WERI-Rb-1 (cell line): ENCODE measurements at places on chromosomes 1 and 21.

DNA sequence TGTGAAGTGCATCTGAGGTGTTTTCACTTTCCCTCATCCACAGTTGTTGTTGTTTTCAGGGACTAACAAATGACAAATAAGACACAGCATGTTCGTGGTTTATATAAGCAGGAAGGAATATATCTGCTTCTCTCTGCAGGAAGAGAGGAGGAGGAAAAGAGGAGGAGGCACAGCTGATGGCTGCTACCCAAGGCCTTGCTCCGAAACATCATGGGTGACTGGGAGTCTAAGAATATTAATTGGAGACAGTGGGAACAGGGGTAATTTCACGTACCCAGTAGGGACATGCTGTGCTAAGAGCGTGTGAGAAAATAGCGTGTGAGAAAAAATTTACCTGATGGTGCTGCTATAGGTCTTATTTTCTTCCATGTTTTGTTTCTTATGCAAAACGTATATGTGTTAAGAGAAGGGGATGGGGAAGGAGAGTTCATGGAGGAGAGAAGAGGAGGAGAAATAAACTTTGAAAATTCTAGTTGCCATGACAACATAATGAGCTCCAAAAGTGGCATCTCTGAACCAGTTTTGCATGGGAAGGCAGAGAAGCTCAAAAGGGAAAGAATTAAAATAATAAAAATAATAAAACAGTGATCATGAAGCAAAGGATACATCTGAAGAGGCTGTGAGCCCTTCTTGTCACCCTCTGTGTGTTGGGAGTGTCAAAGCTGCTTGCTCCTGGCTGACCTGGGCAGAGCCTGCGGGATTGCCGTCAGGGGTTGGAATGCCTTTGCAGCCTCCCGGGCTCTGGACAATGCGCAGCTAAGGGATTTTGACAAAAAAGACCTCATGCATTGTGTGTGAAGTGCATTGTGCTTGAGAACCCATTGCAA, 192.0 kb downstream of the CACNA1E start:
- DNase-seq = no peak

GRCh38 chr1:65423884-65424572, 3.6 kb downstream of the LEPR start:
- DNase-seq = no peak

- DNase-seq = no peak
These were observed 92.6 kb downstream of the PCBP3 start for GRCh38 chr21:45736042-45736689.

DNA sequence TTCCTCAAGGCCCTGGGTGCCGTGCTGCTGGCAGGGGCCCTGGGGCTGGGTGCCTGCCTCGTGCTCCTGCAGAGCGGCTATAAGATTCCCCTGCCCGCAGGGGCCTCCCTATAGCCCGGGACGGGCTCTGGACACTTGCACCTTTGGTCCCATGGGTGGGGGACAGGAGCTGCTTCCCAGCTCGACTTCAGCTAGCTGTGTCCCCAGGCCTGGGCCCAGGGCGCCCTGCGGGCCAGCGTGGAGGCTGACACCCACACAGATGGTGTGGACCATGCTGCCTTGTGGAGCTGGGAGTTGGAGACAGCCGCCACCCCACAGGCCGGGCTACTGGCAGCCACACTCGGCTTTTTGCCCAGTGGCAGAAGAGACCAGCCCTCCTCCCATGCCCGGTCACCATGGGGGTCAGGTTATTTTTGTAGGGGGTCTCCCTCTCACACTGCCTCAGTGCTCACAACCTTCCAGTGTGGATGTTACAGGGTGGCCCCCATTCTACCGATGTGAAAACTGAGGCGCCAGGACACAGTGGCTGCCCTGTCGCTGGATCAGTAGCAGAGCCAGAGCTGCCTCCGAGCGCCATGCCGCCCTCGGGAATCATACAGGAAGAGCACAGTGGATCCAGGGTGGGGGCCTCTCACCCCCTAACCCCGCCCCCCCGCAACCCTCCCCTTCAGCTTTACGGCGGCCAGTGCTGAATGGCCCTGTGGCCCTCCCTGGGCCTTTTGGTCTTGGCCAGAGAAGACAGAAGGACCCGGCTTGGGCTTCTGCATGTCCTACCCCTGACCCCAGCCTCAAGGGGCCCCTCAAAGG, 57.8 kb downstream of the DISP3 start:
- no peak for DNase-seq

- no peak for DNase-seq
These were observed 83.8 kb downstream of the EVI5 start for GRCh38 chr1:92701147-92701546.

DNA sequence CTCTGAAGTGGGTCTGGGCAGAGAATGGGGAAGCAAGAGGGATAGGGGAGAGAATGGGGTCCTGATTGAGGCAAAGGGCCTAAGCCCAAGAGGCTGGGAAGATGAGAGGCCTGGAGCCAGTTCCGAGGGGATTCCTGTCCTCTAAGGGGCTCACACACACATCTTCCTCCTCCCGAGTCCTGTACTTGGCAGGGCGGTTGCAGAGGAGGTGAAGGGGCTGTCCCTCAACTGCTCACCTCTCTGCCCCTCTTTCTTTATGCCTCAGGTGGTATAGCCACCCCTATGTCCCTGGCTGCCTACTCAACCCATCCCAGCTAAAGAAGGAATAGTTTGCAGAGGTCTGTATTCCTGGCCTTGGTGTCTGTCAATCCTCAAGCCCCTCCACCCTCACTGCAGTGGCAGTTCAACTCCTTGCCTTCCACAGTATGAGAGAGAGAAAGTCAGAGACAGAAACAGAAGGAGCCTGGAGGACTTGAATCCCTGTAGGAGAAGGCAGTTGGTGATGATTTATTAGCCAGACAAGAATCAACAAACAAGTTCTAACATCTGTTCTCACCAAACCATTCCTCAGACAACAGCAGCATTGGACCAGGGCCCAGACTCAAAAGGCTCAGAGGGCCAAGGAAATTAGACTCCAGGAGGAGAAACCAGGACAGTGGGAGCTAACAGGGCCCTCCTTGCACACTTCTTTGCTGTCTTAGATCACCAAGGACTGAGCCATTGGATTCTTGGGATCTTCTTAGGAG, 10.7 kb downstream of the SH2D2A start:
- DNase-seq = no peak

GRCh38 chr1:41424581-41425118, 59.8 kb downstream of the EDN2 start:
- DNase-seq = no peak

GRCh38 chr1:211613108-211613947, 34.4 kb upstream of the SLC30A1 start:
- no peak for DNase-seq

- DNase-seq = no peak
These were observed 214.2 kb upstream of the FOXD3 start for GRCh38 chr1:63108206-63108605.

DNA sequence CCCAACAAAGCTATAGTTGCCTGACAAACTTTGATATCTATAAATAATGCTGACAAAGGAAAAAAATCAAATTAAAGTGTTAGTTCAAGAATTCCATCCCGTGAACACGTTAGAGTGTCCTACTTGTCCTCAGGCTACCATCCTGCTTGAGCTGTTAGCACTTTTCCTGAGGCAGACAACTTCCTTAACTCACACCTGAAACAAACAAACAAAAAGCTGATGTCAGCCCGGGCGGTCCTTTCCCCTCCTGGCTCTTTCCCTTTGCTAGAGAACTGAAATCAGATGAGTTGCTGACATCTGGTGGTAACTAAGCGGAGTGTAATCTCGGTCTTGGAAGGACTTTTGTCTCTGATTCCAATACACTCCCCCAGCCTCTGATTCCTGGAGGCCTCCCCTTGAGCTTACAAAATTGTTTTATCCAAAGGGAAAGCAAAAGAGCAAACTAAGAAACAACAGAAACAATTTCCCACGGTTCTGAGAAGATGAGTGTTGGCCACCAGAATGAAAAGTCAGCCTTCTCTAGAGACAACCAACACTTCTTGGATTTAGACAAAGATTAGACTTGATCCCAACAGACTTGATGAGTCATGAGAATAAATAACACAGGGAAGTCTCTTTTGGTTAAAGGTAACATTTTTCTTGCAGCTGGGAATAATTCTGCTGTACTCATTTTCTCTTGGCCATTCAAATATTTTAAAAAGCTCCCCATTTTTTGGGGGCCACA, 135.4 kb downstream of the PROX1 start:
- peak; percentile 57 for DNase-seq

DNA sequence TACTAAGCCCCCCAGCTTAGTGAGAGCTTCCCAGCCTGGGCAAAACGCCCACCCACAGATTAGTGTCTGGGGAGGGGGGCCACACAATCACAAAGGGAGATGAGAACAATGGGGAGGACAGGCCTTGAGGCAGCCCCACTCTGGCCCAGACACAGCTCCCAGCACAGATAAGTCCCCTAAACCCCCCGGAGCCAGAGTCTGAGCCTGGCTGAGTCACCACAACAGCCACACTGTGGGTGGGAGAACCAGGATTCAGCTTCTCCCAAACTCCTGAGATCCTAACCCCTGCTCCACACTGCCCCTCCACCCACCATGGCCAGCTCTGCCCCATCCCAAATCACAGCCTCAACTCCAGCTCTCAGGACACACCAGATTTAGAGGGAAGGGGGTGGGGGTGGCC, 4.2 kb downstream of the NECTIN4 start:
- peak; percentile 78 for DNase-seq

DNA sequence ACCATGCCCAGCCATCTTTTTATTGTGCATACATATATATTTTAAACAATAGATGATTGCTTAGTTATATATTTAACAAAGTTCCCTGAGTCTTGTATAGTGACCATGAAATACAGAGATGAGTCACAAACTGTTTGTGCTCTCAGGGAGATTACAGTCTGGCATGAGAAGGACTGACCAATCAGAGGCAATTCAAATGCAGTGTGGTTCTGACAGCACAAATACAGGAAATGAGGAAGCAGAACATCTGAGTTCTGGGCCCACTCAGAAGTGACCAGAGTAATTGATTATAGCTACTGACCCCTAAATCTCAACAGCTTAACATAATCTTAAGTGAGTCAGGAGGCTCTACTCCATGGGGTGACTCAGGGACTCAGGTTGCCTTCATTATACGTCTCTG, 534.5 kb downstream of the OMA1 start:
- DNase-seq = peak; percentile 26

- no peak for DNase-seq
These were observed 197.9 kb upstream of the SGIP1 start for GRCh38 chr1:66335859-66336640.

DNA sequence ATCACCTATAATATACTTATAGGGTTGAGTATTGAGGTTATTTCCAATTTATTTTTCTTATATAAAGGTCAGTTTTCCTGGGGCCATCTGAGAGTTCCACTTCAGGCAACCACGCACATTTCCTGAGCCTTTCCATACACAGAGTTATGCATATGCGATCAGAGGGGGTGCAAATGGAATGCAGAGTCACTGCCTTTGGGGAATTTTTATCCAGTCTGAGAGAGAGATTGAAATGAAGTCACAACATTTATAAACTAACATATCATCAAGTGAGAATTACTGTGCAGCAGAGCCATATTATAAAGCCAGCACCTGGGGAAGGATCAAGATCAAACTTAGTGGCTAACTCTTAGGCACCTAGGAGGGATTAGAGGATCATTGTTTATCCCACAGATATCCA, 299.9 kb upstream of the PLXNA2 start:
- no peak for DNase-seq

DNA sequence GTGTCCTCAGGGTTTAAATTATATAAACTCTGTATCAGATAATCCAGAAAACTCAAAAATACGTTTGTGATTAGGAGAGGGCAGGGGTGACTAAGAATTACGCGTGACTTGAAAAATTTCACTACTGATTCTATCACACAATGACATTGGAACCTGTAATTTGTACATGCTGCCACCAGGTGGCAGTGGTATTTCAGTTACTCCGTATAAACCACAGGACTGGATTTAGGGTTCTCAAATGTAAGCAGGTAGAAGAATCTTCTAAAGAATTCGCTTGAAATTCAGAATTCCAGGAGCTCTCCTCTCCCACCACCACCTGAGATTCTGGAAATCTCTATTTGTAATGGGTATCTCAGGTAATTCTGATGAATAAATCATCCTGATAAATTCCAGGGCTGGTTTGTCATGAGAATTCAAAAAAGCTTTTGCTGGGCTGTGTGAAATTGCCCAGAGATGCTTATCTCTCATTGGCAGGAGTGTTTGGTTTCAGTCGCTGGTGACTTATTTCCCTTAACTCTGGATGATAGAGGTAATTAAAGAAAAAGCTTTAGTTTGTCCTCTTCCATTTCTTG, 1.7 kb upstream of the KRTAP7-1 start:
- DNase-seq = peak; percentile 30

- no peak for DNase-seq
These were observed 26.8 kb downstream of the LAMC2 start for GRCh38 chr1:183212870-183213269.

- no peak for DNase-seq
These were observed 3.0 kb upstream of the AIM2 start for GRCh38 chr1:159079525-159079924.

DNA sequence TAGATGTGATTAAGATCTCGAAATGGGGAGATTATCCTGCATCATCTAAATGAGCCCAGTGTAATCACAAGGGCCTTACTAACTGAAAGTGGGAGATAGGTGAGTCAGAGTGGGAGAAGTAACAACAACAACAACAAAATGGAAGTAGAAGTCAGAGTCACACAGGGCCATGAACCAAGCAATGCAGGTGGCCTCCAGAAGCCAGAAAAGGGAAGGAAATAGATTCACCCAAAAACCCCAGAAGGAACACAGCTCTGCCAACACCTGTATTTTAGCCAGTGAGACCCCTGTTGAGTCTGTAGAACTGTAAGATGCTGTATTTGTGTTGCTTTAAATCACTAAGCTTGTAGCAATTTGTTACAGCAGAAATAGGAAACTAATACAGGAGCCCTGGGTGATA, 4.1 kb downstream of the TAGLN2 start:
- DNase-seq = no peak

DNA sequence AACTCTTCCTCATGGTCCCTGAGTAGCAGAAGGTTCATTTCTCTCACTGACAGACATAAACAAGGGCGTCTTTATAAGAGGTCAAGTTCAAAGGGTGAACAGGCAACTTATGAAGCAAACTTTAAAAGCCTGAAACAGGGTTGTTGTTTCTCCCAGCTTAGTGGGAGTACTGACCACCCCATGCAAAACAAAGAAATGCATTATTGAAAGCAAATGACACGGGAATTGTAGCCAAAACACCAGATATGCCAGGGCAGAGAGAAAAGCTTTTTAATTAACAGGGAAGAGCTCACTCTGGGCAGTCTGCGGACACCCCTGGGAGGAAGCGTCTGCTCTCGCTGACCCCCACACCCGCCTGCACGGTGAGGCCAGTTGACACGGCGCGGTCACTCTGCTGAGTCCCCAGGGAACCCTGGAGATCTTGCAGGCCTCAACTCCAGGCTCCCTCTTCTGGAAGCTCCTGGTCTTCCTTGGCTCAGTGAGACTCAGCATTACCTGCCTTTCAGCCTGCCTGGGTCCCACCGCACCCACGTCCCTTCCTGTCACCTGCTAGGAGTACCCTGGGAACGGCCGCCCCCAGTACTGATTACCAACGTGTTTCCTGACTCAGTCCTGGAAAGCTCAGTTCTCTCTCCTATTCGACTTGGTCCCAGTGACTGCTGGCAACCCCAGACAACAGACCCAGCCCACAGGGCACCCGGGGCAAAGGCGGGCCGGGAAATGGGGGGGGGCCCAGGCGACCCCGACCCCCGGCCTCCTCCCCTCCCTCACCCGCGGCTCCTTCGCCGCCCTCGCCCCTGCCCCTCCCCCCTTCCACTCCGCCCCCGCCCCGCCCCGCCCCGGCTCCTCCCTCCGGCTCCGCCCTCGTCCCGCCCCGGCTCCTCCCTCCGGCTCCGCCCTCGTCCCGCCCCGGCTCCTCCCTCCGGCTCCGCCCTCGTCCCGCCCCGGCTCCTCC, 972 bp downstream of the CFAP410 start:
- DNase-seq = peak; percentile 82

GRCh38 chr21:37184784-37185593, 82.1 kb downstream of the VPS26C start:
- no peak for DNase-seq
